ENCODE measurements at places on chromosomes 1 and 21. TPM values are rescaled to one million over a fixed set of nuclear protein-coding genes. Genes with fewer than 3 reads are reported as not detected.

Gene BCL10
- 84.0 TPM for total RNA-seq

Gene G0S2
- 67.4 TPM for total RNA-seq

Gene C1orf226
- 2.6 TPM for total RNA-seq

Gene IVL
- total RNA-seq, result 2.4 TPM

Gene FAAH
- total RNA-seq, result 16.1 TPM

Gene CELA2A
- total RNA-seq, result not detected

Gene CAMK2N1
- 35.8 TPM for total RNA-seq

Gene OR6N1
- total RNA-seq, result not detected

Gene TNNT2
- 0.69 TPM for total RNA-seq

Gene TIE1
- 0.94 TPM for total RNA-seq

Gene FCRL1
- not detected for total RNA-seq

Gene KPNA6
- total RNA-seq, result 43.1 TPM

Gene CYP2J2
- total RNA-seq, result 4.3 TPM
